ENCODE measurements at places on chromosomes 6 and 20. TPM values are rescaled to one million over a fixed set of nuclear protein-coding genes. Genes with fewer than 3 reads are reported as not detected.

Gene GJA10
- not detected for total RNA-seq

Gene GOPC
- 21.2 TPM for total RNA-seq

Gene FOXQ1
- not detected for total RNA-seq

Gene ENPP3
- total RNA-seq = 1.3 TPM

Gene GPR6
- not detected for total RNA-seq

Gene STX11
- 29.2 TPM for total RNA-seq

Gene FKBP1C
- total RNA-seq = 0.84 TPM

GRCh38 chr6:21115111-21115510 lies 478.4 kb upstream of the SOX4 start:
- H3K27ac ChIP-seq = no peak overlapping the region
- DNase-seq = no peak
- no peaks in the 10 kb centered on the region for H3K4me1 ChIP-seq
- no peak overlapping the region for H3K4me3 ChIP-seq
- H3K36me3 ChIP-seq = no peaks in the 10 kb centered on the region

GRCh38 chr6:54288474-54288873 lies 19.8 kb upstream of the TINAG start:
- H3K4me1 ChIP-seq = no peaks in the 10 kb centered on the region
- DNase-seq = no peak
- H3K4me3 ChIP-seq = no peak overlapping the region

DNA sequence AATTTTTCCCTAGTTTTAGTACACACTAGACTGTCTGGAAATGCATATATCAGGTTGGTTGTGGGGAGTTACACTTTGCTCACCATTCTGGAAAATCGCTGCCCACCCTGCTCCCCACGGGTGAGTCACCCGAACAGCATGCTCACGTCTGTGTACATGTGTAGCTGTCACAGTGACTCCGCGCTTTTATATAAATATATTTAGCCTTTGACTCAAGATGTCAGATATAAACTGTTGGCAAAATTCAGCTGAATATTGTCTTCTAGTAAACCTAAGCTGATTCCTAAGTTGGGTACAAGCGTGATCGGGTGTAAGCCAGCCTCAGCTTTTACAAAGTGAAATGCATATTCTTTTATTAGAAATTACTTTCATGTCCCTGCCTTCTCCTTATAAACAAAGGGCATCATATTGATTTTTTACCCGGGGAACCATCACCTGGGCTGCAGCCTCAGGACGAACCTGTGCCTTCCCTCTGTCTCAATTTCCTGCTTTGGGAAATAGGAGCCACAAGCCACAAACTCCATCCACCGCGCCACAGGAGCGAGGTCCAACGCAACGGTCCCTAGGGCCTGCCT lies 4.3 kb downstream of the SDCBP2 start:
- peaks cover 29% of the 10 kb centered on the region for H3K4me1 ChIP-seq
- DNase-seq = no peak
- H3K36me3 ChIP-seq = no peaks in the 10 kb centered on the region
- H3K27me3 ChIP-seq = no peaks in the 10 kb centered on the region

GRCh38 chr6:45854149-45854742 lies 161.4 kb downstream of the CLIC5 start:
- H3K27ac ChIP-seq = no peak overlapping the region
- no peaks in the 10 kb centered on the region for H3K4me1 ChIP-seq
- no peak for DNase-seq
- no peak overlapping the region for H3K4me3 ChIP-seq
- no peaks in the 10 kb centered on the region for H3K36me3 ChIP-seq

GRCh38 chr20:20535051-20535450 lies 167.1 kb downstream of the INSM1 start:
- no peaks in the 10 kb centered on the region for H3K27me3 ChIP-seq
- H3K27ac ChIP-seq = no peak overlapping the region
- H3K4me3 ChIP-seq = no peak overlapping the region
- no peak for DNase-seq

- H3K27me3 ChIP-seq = no peaks in the 10 kb centered on the region
- H3K36me3 ChIP-seq = no peaks in the 10 kb centered on the region
- no peak for DNase-seq
- peaks cover 25% of the 10 kb centered on the region for H3K4me1 ChIP-seq
- no peak overlapping the region for H3K27ac ChIP-seq
Measured at GRCh38 chr6:37024656-37025337, 19.3 kb downstream of the FGD2 start.

GRCh38 chr6:152981989-152982903 lies 595 bp downstream of the FBXO5 start:
- no peaks in the 10 kb centered on the region for H3K36me3 ChIP-seq
- no peak for DNase-seq
- peak overlapping the region; percentile 68 for H3K4me3 ChIP-seq
- H3K4me1 ChIP-seq = peaks cover 28% of the 10 kb centered on the region

GRCh38 chr20:59160389-59161115 lies 3.1 kb upstream of the ZNF831 start:
- peak overlapping the region; percentile 98 for H3K27ac ChIP-seq
- no peak for DNase-seq
- H3K36me3 ChIP-seq = no peaks in the 10 kb centered on the region
- H3K4me3 ChIP-seq = peak overlapping the region; percentile 92

GRCh38 chr6:48036316-48036715 lies 74.7 kb downstream of the PTCHD4 start:
- no peak overlapping the region for H3K4me3 ChIP-seq
- H3K4me1 ChIP-seq = no peaks in the 10 kb centered on the region
- no peaks in the 10 kb centered on the region for H3K27me3 ChIP-seq
- no peak for DNase-seq
- H3K36me3 ChIP-seq = no peaks in the 10 kb centered on the region

DNA sequence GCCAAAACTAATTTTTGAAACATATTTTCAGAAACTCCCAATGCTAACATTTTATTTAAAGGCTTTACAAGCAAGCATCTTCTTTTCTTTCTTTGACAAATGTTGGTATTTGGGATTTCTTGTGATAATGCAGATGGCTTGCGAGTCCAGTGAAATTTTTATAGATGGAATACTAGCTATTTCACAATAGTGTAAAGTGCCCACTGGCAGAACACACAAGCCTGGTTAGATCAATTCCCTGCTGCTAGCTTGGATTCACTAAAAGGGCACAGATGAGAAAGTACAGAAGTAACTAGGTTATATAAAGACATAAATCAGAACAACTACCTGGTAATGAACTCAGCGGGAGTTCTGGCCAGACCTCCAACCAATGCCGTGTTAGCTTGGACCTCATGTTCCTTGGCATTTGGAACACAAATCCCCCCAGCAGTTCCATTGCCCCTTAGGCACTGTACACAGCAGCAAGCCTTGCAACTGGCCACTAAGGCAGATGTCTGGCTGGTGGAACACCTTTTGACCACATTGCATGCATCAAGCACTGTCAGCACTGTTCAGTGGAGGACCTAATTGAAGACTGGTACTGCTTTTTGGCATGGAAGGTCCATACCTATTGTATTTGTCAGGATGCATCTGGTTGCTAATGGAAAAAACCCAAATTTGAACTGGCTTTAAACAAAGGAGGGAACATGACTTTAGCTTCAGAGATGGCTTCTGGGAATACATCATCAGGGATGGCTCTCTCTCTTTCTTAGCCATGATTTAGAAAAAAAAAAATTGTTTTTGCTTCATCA lies 15.6 kb upstream of the ZFP64 start:
- no peaks in the 10 kb centered on the region for H3K4me1 ChIP-seq
- no peak overlapping the region for H3K4me3 ChIP-seq
- no peak for DNase-seq
- H3K36me3 ChIP-seq = no peaks in the 10 kb centered on the region
- H3K27me3 ChIP-seq = no peaks in the 10 kb centered on the region
- no peak overlapping the region for H3K27ac ChIP-seq

DNA sequence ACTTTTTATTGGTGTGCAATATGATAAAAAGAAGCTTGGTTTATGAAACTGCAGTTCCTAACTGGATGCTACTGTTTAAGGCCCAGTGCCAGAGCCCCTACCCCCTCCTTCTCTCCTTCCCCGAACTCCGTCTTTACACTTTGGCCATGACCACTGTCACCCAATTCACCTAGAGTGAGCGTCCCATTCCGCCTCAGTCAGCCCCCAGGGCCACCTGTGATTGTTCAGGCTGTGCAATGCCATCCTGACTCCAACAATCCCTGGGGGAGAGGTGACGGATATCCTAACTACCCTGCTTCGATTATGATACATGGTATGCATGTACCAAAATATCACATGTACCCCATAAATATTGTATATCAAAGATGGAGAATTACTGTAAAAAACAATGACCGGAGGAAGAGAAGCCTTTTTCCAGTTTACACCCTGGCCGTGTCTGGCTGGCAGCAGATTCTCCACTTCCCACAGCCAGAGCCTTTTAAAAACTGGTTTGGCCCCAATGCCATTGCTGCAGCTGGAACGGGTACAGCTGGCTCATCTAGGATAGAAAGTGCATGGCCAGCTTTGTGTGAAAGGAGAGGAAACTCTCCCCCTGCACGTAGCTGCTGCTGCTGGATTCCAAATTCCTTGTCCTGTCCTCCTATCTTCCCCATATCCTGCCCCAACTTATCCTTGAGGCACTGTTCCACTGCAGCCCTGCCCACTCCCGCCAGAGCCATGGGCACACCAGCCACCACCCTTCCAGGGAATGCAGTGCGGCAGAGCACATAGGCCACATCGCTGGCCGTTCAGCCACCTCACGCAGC lies 99.7 kb downstream of the JPH2 start:
- no peak overlapping the region for H3K27ac ChIP-seq
- H3K27me3 ChIP-seq = no peaks in the 10 kb centered on the region
- no peak overlapping the region for H3K4me3 ChIP-seq
- H3K4me1 ChIP-seq = no peaks in the 10 kb centered on the region

DNA sequence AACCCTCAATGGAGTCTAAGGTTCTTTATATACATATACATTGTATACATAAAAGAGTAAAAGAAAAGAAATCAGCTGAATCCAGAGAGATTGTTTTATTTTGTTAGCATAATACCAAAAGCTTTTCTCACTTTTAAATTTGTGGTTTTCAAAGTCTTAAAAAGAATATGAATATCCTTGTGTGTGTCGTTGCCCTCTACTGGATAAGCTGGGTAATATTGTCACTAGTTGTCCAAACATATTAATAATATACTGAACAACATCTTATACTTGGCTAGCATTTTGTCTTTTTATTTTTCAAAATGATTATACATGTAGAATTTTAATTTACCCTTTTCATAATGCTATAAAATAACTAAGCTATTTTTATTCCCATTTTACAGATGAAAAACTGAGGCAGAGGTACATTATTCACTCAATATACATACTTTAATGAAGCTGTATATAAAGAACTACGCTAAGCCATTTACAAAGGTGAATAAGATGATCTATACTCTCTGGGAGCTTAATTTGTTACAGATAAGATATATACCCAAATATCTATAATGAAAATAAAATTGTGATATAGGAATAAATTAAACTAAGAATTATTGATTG lies 531.7 kb downstream of the TFAP2B start:
- no peaks in the 10 kb centered on the region for H3K36me3 ChIP-seq
- DNase-seq = no peak
- H3K27me3 ChIP-seq = no peaks in the 10 kb centered on the region
- H3K4me3 ChIP-seq = no peak overlapping the region

DNA sequence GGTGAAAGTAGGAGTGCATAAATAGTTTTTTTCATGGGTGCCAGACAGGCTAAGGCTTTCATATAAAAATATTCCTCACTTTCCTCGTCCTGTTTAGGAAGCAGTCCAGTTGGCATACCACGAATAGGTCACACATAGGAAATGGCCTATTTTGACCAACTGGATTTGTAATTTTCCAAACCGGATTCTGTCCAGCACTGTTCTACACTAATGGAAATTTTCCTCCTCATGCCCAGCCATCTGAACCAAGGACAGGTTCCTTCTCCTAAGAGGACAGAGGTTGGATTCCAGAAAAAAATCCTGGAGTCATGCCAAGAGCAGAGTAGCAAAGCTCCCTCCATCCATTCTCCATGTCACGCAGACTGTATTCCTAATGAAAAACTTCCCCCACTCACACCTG lies 43.1 kb downstream of the PANK2 start:
- peak overlapping the region; percentile 37 for H3K4me3 ChIP-seq
- no peak for DNase-seq
- no peaks in the 10 kb centered on the region for H3K27me3 ChIP-seq
- no peak overlapping the region for H3K27ac ChIP-seq
